K562 (cell line): ENCODE measurements at places on chromosomes 7 and 10. TPM values are rescaled to one million over a fixed set of nuclear protein-coding genes. Genes with fewer than 3 reads are reported as not detected.

CYP3A7 gene
- not detected in 2 replicates for total RNA-seq

NPSR1 gene
- not detected in 2 replicates for total RNA-seq

LMOD2 gene
- 0.13 TPM in 1 of 2 replicates, not detected in the other for total RNA-seq

GRCh38 chr10:79140085-79140793, 71.5 kb downstream of the ZMIZ1 start:
- DNase-seq = no peak
- peaks cover 43% of the 10 kb centered on the region; the same call in 2 of the 3 replicates for H3K36me3 ChIP-seq
- H3K27me3 ChIP-seq = no peaks in the 10 kb centered on the region
- H3K4me1 ChIP-seq = peaks cover 58% of the 10 kb centered on the region

- no peaks in the 10 kb centered on the region for H3K36me3 ChIP-seq
- peaks cover 2% of the 10 kb centered on the region; the same call in 1 of the 3 replicates for H3K27me3 ChIP-seq
- H3K4me1 ChIP-seq = no peaks in the 10 kb centered on the region
- no peak for DNase-seq
- H3K4me3 ChIP-seq = no peak overlapping the region
Observed at GRCh38 chr7:132130497-132130896, 445.8 kb downstream of the PLXNA4 start.

DNA sequence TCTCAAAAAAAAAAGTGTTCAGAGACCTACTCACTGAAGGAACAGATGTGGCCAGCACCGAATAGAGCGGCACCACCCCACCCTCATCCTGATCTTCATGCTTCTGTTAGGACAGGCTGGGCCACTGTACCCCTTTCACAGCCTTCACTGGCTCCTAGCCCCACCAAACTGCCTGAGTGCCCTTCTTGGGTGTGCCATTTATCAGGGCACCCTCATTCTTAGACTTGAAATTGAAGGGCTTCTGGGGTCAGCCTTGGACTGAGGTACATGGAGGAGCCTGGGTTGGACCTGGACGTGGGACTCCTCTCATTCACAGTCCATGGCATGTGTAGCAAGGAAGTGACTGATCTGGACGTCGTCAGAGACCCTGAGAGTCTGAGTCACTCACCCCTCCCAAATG, 190.3 kb downstream of the COBL start:
- H3K4me3 ChIP-seq = no peak overlapping the region
- H3K27ac ChIP-seq = no peak overlapping the region
- no peaks in the 10 kb centered on the region for H3K36me3 ChIP-seq
- peaks cover 43% of the 10 kb centered on the region for H3K27me3 ChIP-seq

- no peak overlapping the region for H3K4me3 ChIP-seq
- H3K4me1 ChIP-seq = peaks cover 2% of the 10 kb centered on the region; the same call in 1 of the 3 replicates
- no peak overlapping the region for H3K27ac ChIP-seq
- H3K27me3 ChIP-seq = no peaks in the 10 kb centered on the region
Observed at GRCh38 chr10:123548770-123549169, 117.4 kb upstream of the GPR26 start.

DNA sequence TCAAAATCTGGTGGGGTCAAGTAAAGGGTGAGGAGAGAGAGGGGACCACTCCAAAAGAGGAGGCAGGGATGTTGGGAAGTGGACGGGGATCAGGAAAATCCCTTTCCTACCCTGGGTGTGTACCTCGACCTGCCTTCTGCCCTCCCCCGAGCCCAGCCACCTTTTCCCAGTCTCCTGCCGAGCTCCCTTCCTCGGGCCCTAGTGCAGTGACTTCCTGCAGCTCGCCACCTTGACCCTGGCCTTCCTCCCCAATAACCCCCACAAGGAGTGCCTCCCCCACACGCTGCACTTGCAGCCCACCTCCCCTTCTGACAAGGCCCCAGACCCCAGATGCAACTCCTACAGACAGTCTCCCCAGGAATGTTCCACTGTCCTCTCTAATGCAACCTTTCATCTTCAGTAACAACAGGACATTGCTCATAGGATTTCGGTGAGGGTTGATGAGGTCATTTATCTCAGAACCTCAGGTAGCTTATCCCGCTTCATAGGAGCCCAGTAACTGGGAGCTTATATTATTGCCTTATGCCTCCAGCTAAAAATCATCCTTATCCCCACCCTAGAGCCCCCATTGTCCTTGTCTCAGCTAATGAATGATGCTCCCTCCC, 90.1 kb downstream of the MKI67 start:
- no peak overlapping the region for H3K27ac ChIP-seq
- H3K36me3 ChIP-seq = no peaks in the 10 kb centered on the region

DNA sequence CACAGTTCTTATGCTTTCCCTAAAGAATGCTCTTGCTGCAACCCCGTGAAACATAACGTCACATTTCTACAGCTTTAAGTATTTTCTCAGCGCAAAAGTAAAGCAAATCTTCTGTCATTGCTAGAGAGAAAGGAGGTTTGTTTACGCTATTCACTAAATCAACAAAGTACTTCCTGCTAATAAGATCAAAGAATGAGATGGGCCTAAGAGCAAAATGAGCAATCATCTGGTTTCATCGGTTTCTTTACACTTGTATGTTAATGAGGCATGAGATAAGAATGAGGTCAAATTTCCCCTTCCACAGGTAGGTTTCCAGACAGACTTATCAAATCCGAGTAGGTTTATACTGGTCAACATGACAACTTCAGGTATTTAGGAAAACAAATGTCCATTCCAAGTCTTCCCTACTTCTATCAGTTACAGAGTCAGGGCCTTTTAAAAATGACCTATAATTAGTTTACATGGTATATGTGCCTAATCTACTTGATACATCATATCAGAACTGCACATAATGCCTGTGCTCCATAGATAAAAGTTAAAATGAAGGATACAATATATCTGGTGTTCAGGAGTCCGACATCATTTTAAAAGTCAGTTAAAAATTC, 8.4 kb downstream of the USP6NL start:
- H3K4me1 ChIP-seq = peaks cover 28% of the 10 kb centered on the region
- H3K4me3 ChIP-seq = no peak overlapping the region; the same call in 1 of the 2 replicates
- H3K27ac ChIP-seq = peak overlapping the region; percentile 54
- peaks cover 6% of the 10 kb centered on the region; the same call in 1 of the 3 replicates for H3K36me3 ChIP-seq
